Kasumi-1 (cell line): ENCODE measurements at places on chromosomes 16 and 17.

DNA sequence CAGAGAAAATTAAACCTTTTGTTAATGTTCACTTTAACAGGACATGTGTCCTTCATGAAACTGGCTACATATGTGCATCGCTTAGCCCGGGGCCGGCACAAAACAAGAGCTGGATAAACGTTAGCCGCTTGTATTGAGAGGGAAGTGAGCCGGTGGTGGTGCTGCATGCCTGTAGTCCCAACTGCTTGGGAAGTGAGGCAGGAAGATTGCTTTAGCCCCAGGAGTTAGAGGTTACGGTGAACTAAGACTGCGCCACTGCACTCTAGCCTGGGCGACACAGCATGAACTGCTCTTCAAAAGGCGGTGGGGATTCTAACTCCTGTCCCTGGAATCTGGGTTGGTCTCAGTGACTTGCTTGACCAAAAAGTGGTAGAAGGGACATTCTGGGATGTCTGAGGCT, 15.0 kb upstream of the SPHK1 start:
- no peak for DNase-seq

- DNase-seq = no peak
Measured at GRCh38 chr17:76996741-76997694, 128.8 kb downstream of the MGAT5B start.

GRCh38 chr16:46428108-46429061, 192.8 kb downstream of the SHCBP1 start:
- no peak for DNase-seq

- no peak for DNase-seq
Measured at GRCh38 chr17:67212231-67212630, 32.8 kb downstream of the HELZ start.

GRCh38 chr17:47704736-47705135, 10.8 kb downstream of the TBKBP1 start:
- no peak for DNase-seq

- no peak for DNase-seq
Measured at GRCh38 chr17:10797476-10798328, 6.2 kb downstream of the TMEM238L start.
